ENCODE measurements at places on chromosomes 4 and X.

DNA sequence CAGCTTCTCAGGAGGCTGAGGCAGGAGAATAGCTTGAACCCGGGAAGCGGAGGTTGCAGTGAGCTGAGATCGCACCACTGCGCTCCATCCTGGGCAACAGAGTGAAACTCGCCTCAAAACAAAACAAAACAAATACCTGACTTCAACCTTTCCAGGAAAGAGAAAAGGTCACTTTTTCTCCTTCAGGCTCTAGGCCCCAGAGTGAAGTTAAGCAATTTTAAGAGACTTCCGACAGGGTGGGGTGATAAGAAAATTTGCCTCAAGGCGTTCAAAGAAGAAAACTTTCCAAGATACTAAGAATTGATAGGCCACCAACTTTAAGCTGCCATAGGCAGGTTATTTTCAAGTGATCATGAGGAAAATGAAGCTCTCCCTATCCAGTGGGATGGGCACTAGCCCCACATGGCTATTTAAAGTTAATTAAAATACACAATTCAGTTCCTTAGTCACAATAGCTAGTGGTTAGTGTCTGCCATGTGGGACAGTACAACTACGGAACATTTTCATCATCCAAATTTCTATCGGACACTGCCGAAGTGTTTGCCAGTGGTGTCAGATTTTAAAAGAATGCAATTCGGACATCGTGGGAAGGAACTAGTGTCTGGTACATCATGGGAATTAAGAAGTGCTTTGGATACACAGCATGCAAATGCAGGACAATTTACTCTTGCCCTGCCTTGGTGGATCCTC is 33.0 kb downstream of the SMS start:
- no peak for DNase-seq

- DNase-seq = no peak
These were observed 703 bp downstream of the KCNIP4 start for GRCh38 chr4:21947791-21948346.

DNA sequence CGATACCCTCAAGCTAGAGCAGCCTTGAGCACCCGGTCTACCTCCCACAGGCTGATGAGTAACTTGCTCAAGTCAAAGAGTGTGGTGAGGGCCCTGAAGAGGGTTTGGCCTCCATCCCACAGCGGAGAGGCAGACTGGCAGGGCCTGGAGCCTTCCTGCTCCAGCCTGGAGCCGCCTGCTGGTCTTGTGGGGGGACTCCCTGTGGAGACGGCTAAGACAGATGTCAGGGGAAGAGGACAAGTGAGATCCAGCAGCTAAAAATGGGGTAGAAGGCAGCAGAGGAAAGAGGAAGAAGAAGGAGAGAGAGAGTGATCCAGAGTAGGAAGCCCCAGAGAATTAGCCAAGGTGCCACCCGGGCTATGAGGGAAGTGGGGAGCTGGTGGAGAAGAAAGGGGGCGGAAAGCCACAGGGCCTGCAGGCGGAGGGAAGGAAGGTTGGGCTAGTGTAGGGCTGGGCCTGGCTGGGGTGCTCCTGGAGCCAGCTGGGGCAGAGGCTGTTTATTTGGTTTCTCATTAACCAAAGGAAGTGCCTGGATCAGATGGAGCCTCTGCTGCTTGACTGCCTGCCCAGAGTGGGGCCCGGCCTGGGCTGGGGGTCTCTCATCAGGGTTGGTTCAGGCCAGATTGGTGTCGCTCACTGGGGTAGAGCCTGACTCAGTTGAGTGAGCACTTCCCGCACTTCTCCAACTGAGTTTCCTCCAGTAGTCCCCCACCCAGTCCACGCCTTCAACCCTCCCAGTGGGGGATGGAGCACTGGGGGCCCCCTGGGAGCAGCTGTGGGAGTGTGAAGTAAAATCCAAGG is 14.2 kb downstream of the EFNB1 start:
- no peak for DNase-seq

GRCh38 chr4:141056473-141056872 is 76.8 kb downstream of the RNF150 start:
- DNase-seq = no peak

DNA sequence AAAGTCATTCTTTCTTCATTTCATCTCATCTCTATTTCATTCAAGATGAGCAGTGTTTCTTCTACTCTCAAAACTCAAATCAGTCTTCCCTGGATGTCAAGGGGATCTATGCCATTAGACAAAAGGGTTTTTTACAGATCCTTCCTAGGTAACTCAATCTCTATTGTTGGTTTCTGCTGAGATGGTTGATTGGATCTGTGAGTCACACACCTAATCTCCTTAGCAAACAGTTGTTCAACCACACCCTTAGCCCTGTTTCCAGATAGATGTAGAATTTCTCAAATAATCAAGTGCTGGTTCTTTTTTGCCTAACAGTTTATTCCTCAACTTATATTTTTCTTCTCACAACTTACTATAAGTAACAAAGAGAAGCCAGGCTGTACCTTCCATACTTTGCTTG is 200.5 kb downstream of the KDR start:
- DNase-seq = no peak

DNA sequence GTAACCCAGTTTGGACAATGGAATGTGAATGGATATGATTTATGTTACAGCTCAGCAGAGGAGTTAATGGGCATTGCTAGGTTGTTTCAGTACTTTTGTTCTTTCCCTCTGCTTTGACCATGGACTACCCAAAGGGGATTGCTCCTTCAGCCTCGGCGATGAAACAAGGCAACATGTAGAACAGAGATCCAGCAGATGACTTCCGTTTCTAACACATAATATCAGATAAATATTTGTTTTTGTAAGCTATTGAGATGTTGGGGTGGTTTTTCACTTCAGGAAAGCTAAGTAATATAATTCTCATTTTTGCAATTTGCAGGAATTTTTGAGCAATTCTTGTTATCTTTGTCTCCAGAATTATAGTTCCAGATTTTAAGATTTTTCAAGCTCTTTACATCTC is 934.6 kb upstream of the GRID2 start:
- no peak for DNase-seq

- DNase-seq = no peak
These were observed 156.4 kb upstream of the CXCL13 start for GRCh38 chr4:77449171-77449570.

DNA sequence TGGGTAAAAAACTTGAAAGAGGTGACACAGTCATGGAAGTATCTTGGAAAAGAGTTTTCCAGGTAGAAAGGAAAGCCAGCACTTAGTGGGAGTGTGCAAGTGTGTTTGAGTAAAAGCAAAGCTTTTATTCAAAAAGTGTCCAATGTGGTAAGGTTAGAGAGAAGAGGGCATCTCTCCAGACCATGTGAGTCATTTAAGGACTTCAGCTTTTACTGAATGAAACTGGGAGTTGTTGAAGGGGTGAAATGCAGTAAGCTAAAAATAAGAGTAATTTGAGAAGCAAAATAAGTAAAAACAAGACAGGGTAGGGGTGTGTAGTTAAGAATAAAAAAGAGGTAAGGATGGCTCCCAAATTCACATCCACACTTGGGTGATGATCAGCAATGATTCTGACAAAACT is 238.9 kb downstream of the SLC7A11 start:
- DNase-seq = no peak

GRCh38 chrX:85112293-85112692 is 108.6 kb downstream of the APOOL start:
- no peak for DNase-seq

- no peak for DNase-seq
These were observed 81.1 kb downstream of the PPP2R2C start for GRCh38 chr4:6391186-6391851.

DNA sequence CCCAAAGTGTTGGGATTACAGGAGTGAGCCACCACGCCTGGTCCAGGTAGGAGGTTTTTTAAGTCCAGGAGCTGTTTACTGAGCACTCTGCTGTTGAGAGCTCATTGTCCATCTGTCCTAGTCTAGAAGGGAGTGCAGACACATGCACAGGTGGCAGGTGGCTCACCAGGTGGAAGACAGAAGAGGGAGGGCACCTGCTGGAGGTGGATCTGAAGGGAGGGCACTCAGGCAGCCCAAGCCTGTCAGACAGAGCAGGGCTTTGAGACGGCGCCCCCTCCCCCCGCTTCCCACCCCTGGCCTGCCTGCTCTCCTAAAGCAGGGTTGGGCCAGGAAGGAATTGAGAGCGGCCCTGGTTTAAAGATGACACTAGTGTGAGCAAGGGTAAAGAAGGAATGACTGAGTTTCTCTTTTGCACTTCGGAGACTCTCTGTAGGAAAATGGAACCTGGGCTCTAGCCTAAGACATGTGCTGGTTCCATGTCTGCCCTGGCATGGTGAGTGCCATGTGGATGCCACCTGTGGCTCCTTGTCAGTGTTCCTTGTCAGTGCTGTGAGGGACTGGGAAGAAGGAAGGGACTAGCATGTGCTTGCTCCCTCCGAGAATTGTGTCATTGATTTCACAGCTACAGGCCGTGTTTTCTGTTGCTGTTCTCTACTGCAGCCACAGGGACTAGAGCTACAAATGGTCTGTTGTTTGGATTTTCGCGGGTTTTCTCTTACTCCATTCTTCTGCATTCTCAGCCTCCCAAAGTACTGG is 108.6 kb downstream of the TNIP2 start:
- no peak for DNase-seq

DNA sequence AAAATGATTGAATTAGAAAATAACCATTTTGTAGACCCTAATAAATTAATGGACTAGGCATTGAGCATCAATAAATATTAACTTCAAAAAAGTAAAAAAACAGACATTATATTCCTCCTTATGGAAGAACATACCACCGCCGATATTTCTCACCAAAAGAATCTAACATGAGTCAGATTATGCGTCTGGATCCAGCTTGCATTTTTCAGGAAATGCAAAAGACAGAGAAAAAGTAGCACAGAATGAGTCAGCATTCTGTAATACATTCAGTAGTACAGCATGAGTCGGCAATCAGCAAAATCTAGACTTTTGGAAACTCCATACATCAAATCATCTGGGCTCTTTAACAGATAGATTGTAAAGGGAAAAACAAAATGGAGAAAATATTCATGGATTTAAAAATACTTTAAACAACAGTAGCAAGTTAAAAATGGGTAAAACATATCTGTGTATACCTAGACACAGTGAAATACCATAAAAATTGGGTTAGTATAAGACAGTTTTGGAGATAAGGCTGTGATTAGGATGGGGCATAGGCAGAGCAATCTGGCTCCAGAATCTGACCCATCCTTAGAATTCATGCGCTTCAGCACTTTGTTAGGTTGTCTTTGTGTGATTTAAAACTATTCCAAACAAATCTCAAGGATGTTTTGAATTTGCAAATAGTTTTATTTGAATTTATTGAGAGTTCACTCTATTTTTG is 633.0 kb upstream of the FAM241A start:
- no peak for DNase-seq

DNA sequence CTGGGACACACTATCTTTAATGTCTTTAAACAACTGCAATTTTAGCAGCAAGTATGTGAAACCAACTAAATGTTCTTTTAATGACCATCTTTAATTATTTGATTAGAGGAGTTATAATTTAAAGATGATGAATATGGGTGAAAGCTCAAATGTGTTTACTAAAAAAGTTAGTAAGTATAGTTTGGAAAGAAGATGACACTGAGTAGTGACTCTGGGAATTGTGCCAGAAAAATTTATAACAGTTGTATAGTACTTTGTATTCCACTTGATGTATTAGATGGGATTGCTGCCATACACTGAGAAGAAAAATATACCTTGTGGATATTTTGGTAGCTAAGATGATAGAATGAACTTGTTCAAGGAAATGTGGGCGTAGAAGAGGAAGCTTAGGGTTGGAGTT is 19.5 kb upstream of the PACRGL start:
- no peak for DNase-seq

- no peak for DNase-seq
These were observed 16.3 kb downstream of the PPP3CA start for GRCh38 chr4:101331017-101331416.

DNA sequence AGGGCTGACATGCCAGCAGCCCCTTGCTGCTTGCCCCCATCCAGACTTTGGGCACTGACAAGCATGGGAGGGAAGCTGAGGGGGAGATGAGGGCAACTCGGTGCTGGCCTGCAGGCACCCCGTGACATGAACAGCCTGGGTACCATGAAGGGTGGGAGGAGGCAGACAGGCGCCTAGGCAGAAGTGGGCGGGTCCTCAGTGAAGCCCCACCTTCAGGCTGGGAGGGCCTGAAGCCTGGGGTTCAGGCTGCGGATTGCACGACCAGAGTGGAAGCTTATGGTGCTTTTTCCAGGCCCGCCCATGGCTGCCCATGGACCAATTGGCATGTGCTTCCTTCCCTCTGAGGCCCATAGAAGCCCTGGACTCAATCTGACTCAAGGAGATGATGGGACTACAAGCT is 354.1 kb downstream of the GRIA2 start:
- DNase-seq = no peak

GRCh38 chr4:39621582-39621981 is 17.1 kb downstream of the SMIM14 start:
- DNase-seq = no peak

DNA sequence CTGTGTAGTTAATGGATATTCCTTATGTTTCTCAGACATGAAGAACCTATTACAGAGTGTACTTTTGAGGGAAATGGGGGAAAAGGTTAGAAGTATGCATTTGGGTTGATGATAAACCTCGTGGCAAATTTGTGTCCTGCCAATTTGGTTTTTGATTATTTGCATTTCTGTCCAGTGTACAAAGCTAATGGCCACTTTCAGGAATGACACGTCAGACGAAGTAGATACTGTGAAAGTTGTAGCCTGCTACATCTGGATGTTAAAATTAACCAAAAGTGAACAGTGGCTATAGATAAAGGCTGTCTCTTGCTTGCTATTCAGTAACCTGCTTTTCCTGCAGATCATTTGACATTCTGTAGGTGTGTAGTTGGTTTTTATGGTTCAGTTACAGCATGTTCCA is 1.0 kb downstream of the PRDX4 start:
- no peak for DNase-seq

DNA sequence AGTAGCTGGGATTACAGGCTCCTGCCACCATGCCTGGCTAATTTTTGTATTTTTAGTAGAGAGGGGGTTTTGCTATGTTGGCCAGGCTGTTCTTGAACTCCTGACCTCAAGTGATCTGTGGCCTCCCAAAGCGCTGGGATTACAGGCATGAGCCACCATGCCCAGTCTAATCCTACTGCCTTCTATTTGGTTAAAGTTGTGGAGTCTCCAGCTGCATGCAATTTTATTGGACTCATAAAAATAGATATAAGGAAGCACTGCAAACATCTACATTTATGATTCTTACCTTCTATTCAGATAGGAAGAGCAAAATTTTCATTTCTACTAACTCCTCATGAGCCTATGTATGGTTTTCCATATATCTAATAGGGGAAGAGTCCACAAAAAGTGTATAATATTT is 13.7 kb downstream of the RIPPLY1 start:
- no peak for DNase-seq

- peak; percentile 35 for DNase-seq
These were observed 146.3 kb upstream of the RPS6KA3 start for GRCh38 chrX:20412871-20413486.

DNA sequence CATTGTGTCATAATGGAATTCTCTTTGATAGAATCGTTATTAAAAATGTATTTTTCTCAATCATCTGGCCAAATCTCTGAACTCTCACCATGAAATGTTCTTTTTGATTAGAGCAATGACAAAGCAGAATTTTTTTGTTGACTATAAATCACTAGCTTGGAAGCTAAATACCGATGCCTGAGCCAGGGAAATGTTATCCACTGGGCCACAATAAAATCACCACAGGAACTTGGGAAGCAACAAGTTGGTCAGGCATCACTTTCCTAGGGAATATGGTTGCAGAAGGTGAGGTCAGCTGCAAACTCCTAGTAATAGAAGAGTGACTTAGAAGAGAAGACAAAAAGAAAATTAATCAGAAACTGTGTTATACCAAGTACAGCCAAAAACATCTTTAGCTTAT is 60.6 kb upstream of the CFAP47 start:
- no peak for DNase-seq
